ENCODE measurements at places on chromosomes 16 and 17. TPM values are rescaled to one million over a fixed set of nuclear protein-coding genes. Genes with fewer than 3 reads are reported as not detected.

Gene RTN4RL1
- polyA plus RNA-seq, result 4.3 TPM

Gene TSPAN10
- polyA plus RNA-seq, result 1.5 TPM

Gene CSH2
- not detected for polyA plus RNA-seq

Gene SLC2A4
- 1.6 TPM for polyA plus RNA-seq

Gene WNT9B
- not detected for polyA plus RNA-seq

Gene PIRT
- polyA plus RNA-seq, result 1.6 TPM

Gene TP53TG3B
- 13.1 TPM for polyA plus RNA-seq

Data from brain (organoid and tissue), 16 donors.